ENCODE measurements at places on chromosomes 16 and 17.

GRCh38 chr17:73432624-73433190 is 120.9 kb upstream of the CDC42EP4 start:
- DNase-seq, result no peak

DNA sequence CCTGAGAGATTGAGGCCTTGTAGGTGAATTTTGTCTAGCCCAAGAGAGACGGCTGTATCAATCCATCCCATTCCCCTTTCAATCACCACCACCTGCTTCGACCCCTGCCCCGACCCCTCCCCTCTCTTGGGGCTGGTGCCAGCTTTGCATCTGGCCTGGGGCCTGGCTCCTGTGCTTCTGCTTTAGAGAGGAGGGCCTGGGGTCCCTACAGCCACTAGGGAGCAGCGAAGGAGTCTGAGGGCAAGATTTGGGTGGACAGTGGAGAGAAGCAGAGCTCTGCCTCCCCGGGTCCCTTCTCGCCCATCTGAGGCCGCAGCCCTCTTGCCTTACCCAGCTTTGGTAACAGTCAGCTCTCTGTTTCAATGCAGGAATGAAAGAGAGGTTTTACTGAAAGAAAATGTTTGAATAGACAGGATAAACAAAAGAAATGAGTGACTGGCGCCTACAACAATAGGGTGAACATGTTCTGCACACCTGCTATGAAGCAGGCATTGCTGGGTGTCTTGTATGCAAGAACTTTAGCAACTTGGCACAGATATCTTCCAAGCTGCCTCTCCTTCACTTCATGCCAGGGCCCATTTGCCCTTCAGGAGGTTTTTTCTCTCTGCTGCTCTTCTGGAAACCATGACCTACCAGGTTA is 57.4 kb downstream of the SLC47A1 start:
- DNase-seq, result no peak

DNA sequence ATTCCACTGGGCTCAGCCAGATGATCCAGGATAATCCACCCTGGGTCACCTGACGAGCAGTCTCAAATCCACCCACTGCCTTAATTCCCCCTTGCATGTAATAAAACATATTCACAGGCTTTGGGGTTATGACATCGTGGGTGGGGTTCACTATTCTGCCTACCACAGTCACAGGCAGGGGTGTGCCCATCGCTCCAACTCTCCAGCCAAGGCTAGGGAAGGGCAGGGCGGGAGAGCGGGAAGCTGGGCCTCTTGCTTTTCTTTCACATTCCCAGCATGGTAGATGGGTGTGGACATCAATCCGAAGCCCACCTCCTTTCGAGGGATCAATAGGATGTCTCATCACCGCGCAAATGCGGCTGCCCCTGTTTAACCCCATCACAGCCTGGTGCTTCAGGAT is 12.7 kb upstream of the CD300LD start:
- DNase-seq, result no peak

DNA sequence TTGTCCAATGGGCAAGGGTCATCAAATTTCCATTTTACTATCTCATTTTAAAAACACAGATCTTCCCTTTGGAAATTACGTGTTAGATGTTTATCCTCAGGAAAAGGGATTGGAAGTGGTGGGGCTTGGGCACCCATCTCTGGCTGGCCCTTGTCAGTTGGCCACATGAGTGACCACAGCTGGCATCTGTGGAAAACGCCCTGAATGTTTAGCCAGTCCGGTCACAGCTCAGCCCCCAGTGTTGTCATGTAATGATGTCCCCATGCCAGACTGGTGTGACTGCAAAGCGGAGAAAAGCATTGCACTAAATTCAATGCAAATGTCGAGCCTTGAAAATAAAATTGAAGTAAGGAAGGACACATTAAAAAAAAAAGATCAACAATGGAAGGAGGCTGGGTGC is 53.0 kb downstream of the TMC6 start:
- DNase-seq, result no peak

GRCh38 chr16:88719267-88719932 is 13.1 kb downstream of the CTU2 start:
- DNase-seq, result no peak

- no peak for DNase-seq
Measured at GRCh38 chr16:27127308-27127707, 60.6 kb downstream of the C16orf82 start.

DNA sequence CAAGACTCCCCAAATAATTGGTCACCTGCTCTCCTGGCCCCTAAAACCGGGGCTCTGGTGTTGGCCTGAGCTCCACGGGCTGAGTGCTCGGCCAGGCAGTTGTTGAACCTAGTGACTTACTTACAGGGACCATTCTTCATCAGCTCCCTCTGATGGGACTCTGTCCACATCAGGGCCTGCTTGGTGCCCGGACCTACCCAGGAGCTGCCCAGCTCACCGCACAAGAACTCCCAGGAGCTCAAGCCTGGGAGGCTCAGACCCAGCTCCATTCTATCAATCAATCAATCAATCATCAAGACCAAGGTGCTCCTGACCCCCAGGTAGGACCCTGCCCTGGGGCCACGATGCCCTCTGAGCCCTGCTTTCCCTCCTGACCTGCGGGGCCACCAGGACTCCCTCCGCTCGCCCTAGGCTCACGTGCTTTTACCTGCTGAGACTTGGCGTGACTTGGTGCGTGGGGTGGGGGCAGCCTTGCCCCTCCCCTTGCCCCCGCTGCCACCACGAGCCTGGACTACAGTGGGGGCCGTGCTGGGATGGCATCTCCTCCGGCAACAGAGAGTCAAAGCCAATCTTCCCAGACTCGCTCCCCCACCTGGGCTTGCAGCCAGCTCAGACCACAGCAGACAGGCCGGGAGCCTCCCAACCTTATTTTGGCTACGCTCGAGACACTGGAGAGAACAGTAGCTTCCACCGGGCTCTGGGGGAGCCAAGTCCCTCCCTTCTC is 15.7 kb downstream of the IL34 start:
- DNase-seq, result no peak

GRCh38 chr17:49227436-49228261 is 2.9 kb downstream of the PHOSPHO1 start:
- peak; percentile 41 for DNase-seq

DNA sequence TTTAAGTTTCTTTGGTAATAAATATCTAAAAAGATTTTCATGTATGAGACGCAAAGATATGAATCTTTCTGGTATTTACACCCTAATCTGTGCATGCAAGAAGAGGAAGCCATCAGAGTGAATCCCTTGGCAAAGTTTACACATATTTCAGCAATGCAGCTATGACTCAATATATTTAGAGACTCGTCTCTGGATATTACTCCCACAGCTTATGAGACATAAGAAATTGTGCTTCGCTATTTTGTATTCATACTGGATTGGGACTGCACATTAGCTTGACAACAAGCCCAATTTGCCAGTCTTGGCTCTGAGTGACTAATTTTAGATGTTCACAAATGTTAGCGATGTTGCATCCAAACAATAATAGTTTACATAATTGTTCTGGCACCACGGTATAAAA is 532.0 kb downstream of the CDH11 start:
- no peak for DNase-seq

DNA sequence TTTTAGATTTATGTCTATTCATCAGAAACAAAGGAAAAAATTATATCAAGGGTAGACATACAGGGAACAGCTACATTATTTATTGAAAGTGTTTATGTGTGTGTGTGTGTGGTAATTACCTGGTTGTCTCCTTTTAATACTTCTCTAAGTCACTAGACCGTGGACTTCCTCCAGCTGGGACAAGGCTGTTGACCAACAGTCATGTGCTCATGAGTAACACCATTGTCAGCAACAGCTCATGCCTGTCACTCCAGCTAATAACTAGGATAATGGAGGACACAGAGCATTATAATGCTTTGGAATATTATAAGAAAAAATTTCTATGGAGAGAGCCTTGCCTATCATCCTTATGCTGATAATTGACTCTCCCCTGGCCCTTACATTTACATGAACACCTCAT is 125.3 kb upstream of the SALL1 start:
- DNase-seq, result no peak

DNA sequence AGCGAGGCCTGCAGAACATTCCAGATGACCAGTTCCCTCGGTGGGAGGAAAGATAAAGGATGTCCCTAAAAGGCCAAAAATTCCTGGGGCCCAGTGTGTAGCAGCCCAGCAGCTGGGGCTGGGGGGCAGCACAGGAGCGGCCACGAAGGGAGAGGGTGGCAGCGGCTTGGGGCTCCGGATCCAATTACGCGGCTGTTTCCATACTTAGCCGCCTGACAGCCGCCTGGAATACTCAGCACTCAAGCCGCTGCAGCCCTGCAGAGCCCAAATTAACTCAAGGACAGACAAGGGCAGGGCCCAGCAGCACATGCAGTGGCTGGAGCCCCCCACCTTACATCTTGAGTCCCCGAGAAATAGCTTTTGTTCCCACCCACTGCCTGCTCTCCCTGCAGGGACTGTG is 1.3 kb downstream of the SRL start:
- DNase-seq, result no peak

- DNase-seq, result no peak
Measured at GRCh38 chr17:68204736-68205135, 43.1 kb upstream of the AMZ2 start.

GRCh38 chr16:49567950-49568349 is 194.3 kb downstream of the C16orf78 start:
- no peak for DNase-seq
